ENCODE measurements at places on chromosomes 2 and 18.

GRCh38 chr2:129765678-129766351 lies 213.7 kb upstream of the RAB6C start:
- no peak for DNase-seq
- no peaks in the 10 kb centered on the region for H3K36me3 ChIP-seq
- no peaks in the 10 kb centered on the region for H3K4me1 ChIP-seq
- no peaks in the 10 kb centered on the region for H3K27me3 ChIP-seq

DNA sequence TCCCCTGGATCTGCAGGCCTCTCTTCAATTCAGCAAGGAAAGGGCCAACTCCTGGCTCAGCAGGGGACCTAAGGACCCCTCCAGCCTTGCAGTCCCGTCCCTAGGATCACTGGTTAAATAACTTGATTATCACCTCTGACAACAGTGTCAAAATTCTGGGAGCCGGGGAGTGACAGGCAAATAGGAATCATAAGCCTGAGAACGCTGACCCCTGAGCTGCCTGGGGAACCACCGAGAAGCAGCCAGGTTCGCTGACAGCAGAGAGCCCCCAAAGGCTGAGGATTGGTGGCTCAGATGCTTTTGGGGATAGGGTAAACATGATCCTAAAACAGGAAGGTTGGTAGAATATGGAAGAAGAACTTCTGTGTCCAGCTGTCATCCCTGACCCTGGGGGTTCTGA lies 17.5 kb upstream of the TNS1 start:
- no peak overlapping the region for H3K4me3 ChIP-seq
- H3K27me3 ChIP-seq = no peaks in the 10 kb centered on the region
- DNase-seq = no peak
- H3K4me1 ChIP-seq = no peaks in the 10 kb centered on the region

DNA sequence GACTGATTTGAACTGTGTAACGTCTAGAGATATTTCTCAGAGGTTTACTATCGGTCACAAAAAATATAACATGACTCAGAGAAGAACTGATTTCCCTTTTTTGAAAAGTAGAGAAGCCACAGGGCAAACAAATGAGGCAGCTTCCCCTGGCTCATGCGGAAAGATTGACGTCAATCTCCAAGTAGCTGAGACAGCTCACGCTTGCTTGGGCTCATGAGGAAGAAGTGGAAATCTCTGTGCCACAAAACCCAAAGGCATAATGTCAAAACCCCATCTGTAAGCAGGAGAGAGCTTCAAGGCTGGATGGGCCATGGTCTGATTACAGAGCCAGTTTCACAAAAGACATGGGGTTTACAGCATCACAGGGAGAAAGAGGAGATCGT lies 188.1 kb downstream of the ARL4C start:
- H3K4me1 ChIP-seq = peaks cover 19% of the 10 kb centered on the region
- peak; percentile 62 for DNase-seq
- no peaks in the 10 kb centered on the region for H3K36me3 ChIP-seq
- H3K27ac ChIP-seq = peak overlapping the region; percentile 56

GRCh38 chr2:95042472-95043271 lies 17.2 kb downstream of the MAL start:
- H3K36me3 ChIP-seq = peaks cover 3% of the 10 kb centered on the region
- H3K27ac ChIP-seq = peak overlapping the region; percentile 50
- H3K4me3 ChIP-seq = no peak overlapping the region
- DNase-seq = no peak
- no peaks in the 10 kb centered on the region for H3K27me3 ChIP-seq

DNA sequence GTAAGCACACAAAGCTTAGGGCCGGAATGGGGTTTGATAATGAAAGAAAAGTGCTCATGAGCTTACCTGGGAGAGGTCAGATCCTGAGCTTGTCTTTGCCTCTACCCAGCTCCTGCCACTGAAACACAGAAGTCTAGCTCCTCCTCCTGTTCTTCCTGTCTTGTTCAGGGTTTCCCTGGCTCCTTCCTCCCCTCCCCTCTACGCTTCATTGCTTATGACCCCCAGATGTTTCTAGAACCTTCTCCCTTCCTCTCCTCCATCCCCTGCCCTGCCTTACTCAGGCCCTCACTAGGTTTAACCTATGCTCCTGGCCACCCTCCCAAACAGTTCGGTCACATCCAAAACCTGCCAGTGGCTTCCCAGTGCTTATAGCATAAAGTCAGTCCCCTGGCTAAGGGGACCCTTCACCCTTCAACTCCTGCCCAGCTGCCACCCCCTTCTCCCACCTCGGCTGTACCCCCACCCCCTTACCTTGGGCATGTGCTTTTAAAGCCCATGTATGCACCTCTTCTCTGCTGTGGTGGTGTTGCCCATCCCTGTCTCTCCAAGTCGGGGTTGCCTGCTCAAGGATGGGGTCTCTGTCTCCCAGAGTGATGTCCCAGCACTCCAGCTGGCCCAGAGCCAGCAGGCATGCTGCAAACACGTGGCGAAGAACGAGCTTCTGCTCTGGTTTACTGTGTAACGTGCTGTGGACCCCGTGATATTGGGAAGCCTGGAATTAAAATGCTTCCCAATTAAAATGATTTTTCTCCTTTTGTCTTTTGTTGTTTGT lies 233.6 kb downstream of the TPGS2 start:
- H3K4me1 ChIP-seq = no peaks in the 10 kb centered on the region
- H3K36me3 ChIP-seq = no peaks in the 10 kb centered on the region
- no peak for DNase-seq
- H3K27ac ChIP-seq = no peak overlapping the region
- no peaks in the 10 kb centered on the region for H3K27me3 ChIP-seq
- no peak overlapping the region for H3K4me3 ChIP-seq

- no peaks in the 10 kb centered on the region for H3K4me1 ChIP-seq
- H3K36me3 ChIP-seq = no peaks in the 10 kb centered on the region
- no peak for DNase-seq
- no peaks in the 10 kb centered on the region for H3K27me3 ChIP-seq
- H3K27ac ChIP-seq = no peak overlapping the region
- no peak overlapping the region for H3K4me3 ChIP-seq
Measured at GRCh38 chr2:121815216-121815615, 59.8 kb downstream of the TSN start.

- no peak overlapping the region for H3K27ac ChIP-seq
- no peaks in the 10 kb centered on the region for H3K27me3 ChIP-seq
- no peak for DNase-seq
- peaks cover 8% of the 10 kb centered on the region for H3K4me1 ChIP-seq
- no peaks in the 10 kb centered on the region for H3K36me3 ChIP-seq
Measured at GRCh38 chr2:55017880-55018279, 32.4 kb downstream of the RTN4 start.

DNA sequence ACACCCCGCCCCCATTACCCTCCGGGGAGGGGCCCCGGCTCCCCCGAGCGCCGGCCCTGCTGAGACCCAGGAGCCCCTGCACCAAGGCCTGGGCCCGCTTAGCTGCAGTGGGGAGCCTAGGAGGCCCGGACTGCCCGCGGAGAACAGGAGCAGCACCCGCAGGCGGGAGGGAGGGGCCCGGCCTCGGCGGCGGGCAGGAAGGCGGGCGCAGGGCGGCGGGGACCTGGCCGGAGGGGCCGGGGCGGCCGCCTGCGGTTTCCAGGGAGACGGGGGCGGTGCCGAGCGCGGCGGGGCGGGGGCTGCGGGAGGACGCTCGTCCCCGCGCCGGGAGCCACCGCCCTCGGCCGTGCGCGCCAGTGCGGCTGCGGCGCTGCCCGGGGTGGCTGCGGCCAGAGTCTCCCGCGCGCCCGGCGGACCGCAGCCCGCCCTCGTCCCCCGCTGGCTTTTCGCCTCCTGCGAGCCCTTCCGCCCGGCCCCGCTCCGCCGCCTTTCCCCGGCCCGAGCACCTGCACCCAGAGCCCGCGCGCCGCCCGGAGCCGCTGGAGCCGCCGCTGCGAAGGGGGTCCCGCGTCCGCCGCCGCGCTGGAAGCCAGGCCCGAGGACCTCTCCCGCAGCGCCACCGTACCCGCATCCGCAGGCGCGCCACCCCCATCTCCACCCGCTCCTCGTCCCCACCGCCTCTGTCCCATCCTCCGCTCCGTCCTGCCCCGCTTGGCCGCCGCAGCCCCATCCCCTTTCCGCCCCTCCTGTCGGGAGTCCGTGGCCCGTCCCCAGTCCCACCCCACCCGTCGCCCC lies 17.2 kb downstream of the GPC1 start:
- no peak overlapping the region for H3K27ac ChIP-seq
- H3K36me3 ChIP-seq = no peaks in the 10 kb centered on the region
- DNase-seq = no peak
- H3K4me1 ChIP-seq = peaks cover 21% of the 10 kb centered on the region

DNA sequence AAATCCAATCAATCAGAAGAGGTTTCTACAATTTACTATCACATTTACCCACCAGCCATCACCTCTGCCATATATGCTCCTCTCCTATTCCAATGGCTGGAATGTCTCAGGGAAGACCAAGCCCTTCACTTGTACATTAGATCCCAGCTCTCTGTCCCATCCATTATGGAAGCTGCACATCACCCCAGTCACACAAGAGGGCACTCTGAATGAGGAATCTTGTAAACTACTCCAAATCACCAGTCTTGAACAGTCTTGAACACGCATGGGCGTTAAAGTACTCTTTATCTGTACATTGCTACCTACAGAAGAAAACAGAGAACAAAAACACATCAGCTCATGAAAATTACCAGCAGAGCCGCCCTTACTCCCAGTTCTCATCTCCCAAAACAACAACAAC lies 38.7 kb downstream of the ZC3H8 start:
- H3K4me3 ChIP-seq = no peak overlapping the region
- DNase-seq = no peak
- H3K27me3 ChIP-seq = no peaks in the 10 kb centered on the region
- peaks cover 32% of the 10 kb centered on the region for H3K36me3 ChIP-seq
- no peaks in the 10 kb centered on the region for H3K4me1 ChIP-seq
- H3K27ac ChIP-seq = no peak overlapping the region

- no peak for DNase-seq
- no peaks in the 10 kb centered on the region for H3K4me1 ChIP-seq
- H3K27ac ChIP-seq = no peak overlapping the region
- peaks cover 10% of the 10 kb centered on the region for H3K27me3 ChIP-seq
- no peak overlapping the region for H3K4me3 ChIP-seq
Measured at GRCh38 chr2:113015655-113016054, 10.4 kb downstream of the IL36A start.

DNA sequence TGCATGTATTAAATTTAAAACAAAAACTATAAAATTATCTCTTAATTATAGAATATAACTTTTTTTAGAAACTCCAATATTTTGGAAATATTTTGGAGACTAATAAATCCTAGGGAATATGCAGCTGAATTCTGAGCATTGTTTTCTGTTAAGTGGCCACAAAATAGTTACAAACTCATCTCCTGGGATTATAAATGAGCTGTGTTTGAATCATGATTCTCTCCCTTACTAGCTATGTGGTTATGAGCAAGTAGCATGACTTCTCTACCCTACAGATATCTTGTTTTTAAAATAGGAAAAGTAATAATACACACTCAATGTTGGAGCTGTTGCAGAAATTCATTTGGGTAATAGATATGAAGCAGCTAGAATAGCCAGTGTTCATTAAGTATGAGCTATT lies 137.9 kb upstream of the ITGA4 start:
- H3K4me3 ChIP-seq = no peak overlapping the region
- H3K36me3 ChIP-seq = no peaks in the 10 kb centered on the region
- H3K27ac ChIP-seq = no peak overlapping the region
- H3K4me1 ChIP-seq = no peaks in the 10 kb centered on the region

DNA sequence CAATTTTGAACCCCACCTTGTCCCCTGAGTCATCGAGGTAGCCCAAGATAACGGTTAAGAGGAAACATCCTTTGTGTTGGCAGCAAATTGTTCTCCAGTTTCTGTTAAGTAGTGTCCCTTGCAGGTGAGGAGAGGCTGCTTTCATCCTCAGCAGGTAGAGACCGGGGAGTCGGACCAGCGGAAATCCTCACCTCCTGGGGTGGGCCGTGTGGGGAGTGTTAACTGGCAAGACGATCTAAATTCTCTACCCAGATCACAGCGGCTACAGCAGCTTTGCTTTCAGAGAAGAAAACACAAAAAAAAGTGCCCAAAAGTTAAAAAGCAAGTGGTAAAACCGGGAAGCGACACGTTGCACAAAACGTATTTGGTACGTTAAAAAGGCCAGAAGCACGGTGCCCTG lies 63.2 kb downstream of the ADI1 start:
- DNase-seq = no peak
- peaks cover 60% of the 10 kb centered on the region for H3K36me3 ChIP-seq
- H3K27me3 ChIP-seq = no peaks in the 10 kb centered on the region

- no peaks in the 10 kb centered on the region for H3K36me3 ChIP-seq
- no peak for DNase-seq
- no peak overlapping the region for H3K4me3 ChIP-seq
- no peak overlapping the region for H3K27ac ChIP-seq
- H3K4me1 ChIP-seq = peaks cover 8% of the 10 kb centered on the region
Measured at GRCh38 chr2:176107731-176108181, 676 bp downstream of the HOXD11 start.

DNA sequence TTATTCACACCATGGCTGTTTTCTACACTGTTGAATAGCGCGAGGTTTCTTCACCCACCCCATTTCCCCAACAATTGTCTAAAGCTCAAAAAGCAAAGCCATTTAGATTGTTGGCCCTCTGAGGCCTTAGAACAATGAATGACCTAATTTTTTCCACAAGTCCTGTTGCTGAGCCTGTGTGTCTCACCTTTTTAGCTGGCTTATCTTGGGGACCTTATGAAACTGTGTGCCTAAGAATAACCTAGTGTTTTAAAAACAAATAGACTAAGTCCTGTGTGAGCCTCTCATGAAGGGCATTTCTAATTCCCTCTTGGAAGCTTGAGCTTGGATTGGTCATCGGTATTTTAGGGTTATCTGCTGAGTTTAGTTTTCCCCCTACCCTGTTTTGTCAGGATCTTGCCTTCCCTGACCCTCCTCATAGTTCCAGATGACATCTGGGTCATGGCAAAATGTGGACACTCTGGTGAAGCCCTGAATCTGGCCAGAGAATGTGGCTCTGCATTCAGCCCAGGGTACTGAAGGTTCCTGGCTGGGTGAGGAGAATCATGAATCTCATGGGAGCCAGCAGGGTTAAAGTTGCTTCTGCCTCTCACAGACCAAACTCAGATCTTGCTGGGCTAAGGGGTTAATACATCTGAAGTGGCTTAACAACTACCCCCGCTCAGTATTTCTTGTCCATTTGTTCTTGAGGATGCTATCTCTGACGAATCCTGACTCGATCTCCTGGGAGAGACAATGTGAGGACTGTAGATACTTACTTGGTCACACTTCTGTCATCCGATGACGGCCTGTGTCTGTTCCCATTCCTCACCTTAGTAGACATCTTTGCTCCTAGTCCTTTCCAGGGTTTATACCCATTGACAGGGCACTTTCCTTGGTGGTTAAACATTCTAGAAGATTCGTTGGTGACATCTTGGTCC lies 104.2 kb upstream of the MAP4K3 start:
- DNase-seq = no peak
- no peaks in the 10 kb centered on the region for H3K36me3 ChIP-seq
- no peak overlapping the region for H3K27ac ChIP-seq

DNA sequence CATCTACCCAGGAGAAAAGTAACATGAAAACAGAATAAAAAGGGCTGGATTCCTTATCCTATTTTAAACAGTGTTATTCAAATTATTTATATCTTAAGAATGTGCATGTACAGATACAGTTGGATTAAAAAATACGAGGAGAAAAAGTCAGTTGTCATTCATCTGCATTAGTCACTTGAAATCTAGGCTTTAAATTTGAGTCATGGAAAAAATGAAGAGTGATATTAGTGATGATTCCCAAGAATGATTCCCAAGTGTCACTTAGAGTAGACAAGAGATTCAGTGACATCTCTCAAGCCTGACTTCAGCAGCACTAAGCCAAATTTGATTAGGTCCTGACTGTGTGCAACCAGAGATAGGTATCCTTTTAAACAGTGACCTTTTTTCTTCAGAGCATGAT lies 394.2 kb downstream of the IRS1 start:
- no peak overlapping the region for H3K4me3 ChIP-seq
- H3K27ac ChIP-seq = no peak overlapping the region
- DNase-seq = no peak

- H3K27ac ChIP-seq = no peak overlapping the region
- no peaks in the 10 kb centered on the region for H3K27me3 ChIP-seq
- no peaks in the 10 kb centered on the region for H3K4me1 ChIP-seq
- no peak overlapping the region for H3K4me3 ChIP-seq
Measured at GRCh38 chr2:75587954-75588587, 27.3 kb upstream of the EVA1A start.

Measured in CD4-positive, CD25-positive, alpha-beta regulatory T cell (primary cell).